ENCODE measurements at places on chromosomes 11 and 22.

- DNase-seq: no peak
These were observed 62.1 kb upstream of the CAPRIN1 start for GRCh38 chr11:33989461-33989860.

DNA sequence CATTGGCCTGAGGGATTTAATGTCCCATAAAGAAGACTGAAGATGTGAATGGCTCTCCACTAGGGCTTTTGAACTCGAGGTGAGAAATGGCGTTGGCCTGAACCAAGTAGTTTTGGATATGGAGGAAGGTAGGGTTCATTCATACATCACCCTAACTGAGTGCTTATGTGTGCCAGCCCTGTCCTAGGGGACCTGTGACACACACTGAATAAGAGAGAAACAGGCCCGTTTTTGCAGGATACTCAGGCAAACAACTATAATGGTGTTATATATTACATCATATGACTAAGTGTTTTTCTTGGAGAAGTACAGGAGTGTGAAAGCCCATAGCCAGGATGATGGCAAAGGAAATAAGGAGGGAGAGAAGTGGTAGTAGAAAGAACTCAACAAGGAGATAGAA is 368.1 kb downstream of the TMEM135 start:
- DNase-seq: no peak

DNA sequence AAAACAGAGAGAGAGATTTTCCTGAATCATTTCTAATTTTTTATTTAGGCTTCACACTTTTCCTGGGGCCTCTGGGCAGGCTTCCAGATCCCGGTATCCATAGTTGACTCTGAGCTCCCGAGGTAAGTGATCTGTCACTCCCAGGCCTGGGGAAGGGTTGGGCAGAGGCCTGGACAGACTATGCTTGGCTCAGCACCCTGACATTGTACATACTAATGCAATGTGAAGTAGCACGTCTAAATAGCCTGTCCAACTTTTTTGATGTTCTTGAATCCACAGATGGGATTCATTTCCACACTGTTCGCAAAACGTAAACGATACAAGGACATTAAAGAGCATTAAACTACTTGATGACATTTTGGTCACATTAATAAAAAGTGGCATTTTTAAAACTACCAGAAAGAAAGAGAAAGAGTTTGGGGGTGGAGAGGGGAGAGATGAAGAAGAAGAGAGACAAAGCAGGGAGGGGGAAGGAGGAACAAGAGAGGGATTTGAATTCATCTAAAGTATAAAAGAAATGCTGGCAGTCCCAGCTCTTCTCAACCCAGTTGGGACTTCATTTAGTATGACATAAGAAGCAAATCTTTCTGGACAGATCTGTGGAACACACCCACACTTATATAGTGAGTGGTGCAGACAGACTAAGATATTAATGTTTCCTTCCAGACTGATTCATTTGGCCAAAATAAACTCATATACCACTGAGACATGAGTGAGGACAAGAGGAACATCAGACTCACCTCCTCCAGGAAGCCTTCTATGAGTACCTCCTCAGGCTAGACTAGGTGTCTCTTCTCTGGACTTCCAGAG is 514.2 kb downstream of the SOX6 start:
- DNase-seq: no peak

GRCh38 chr11:41405812-41406211 is 53.6 kb downstream of the LRRC4C start:
- no peak for DNase-seq

GRCh38 chr11:12377106-12377823 is at the start of gene PARVA:
Gene PARVA (plus strand): TSS chr11:12377571. CDS start chr11:12377648, 77 bp downstream.
- DNase-seq: peak; percentile 86

DNA sequence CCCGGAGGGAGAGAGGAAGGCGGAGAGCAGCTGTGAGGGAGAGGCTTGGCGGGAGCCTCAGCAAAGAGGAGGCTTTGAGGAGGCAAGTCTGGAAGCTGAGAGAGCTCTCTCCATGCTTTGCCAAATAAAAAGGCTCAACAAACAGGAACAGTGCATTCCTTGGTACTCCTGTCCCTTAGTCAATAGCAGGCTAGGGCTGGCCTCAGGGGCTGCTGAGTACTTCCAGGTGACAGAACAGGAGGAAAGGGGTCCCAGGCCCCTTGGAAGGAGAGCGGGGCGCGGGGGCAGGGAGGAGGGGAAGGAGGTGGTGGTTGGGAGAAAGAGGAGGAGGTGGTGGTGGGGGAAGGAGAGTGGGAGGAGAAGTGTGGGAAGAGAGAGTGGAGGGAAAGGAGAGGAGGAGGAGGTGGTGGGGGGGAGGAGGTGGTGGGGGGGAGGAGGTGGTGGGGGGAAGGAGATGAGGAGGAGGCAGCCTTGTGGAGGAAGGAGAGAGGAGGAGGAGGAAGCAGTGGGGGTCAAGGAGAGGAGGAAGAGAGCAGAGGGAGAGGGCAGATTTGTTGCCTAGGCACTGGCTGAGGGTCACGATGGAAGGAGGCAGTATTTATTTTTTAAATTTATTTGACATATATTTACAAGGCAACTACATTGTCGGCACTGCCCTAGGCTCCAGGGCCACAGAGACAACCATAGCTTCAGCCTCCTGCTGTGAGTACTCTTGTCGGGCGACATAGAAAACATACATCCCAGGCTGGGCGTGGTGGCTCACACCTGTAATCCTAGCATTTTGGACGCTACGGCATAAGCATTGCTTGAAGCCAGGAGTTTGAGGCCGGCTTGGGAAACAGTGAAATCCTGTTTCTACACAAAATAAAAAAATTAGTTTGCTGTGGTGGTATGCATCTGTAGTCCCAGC is 74.2 kb upstream of the ZBED5 start:
- DNase-seq: no peak

DNA sequence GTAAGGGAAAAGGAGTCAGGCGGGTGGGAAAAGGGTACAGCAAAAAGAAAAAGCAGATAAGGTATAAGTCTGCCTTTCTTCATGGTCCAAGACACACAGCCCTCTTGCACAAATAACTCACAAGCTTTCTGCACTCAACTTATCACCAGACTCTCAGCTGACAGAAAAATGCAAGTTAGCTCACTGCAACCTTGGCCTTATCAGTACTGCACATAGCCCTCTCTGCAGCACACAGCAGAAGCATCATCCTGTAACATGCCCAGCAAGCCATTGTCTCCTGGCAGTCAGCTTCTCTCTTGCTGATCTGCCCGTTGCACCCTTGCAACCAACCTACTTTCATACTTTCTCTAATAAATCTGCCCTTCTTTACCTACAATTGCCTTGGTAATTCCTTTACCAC is 5.8 kb downstream of the ZBTB44 start:
- DNase-seq: no peak

DNA sequence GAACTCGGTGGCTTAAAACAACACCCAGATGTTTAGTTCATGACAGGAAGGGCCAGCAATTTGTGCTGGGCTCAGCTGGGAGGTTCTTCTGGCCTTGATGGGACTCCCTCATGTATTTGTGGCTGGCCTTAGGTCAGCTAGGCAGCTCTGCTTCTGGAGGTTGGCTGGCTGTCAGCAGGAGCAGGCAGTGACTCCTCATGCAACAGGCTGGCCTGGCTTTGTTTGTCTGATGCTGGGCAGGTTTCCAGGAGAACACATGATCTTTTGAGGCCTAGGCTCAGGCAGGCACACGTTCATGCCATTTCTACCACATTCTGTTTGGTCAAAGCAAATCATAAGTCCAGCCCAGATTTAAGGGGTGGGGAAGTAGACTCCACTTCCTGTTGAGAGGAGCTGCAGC is 571.2 kb downstream of the TBC1D22A start:
- DNase-seq: no peak

- no peak for DNase-seq
These were observed 68.2 kb upstream of the EED start for GRCh38 chr11:86176165-86176884.

GRCh38 chr11:130527636-130528297 is 79.3 kb downstream of the ADAMTS15 start:
- no peak for DNase-seq

DNA sequence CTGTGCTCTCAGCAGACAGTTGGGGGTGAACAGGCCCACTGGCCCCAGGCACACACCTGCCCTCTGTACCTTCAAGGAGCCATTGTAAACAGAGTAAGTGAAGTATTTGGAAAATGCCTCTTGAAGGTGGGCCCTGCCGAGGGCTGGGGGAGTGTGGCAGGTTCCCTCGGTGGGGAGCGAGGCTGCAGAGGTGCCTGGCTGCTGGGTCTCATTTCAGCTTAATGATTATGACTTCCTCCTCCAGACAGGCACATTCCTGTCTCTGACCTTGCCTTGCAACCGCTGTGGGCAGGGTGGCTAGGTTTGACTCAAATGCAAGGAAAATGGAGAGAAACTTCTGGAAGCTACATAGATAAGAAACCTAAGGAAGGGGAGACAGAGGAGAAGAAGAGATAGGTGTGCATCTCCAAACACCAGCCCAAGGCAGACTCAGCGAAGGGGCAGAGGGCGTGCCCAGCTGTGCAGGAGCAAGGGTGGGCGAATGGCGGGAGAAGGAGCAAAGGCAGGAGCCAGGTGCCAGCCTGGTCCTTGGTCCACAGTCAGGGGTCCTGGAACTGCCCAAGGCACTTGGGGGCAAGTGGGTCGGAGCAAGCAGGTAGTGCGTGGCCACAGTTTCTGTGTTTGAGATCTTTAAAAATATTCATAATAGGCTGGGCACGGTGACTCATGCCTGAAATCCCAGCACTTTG is 14.0 kb downstream of the GRAMD4 start:
- DNase-seq: no peak

Data from right forelimb (tissue), 1 donor.